NCI-H187 treated with DMSO at 0.1 percent for 48 hours (cell line): ENCODE measurements at places on chromosomes 2 and 18.

GRCh38 chr2:219290381-219291171 lies 11.4 kb downstream of the DNAJB2 start:
- no peak for DNase-seq

DNA sequence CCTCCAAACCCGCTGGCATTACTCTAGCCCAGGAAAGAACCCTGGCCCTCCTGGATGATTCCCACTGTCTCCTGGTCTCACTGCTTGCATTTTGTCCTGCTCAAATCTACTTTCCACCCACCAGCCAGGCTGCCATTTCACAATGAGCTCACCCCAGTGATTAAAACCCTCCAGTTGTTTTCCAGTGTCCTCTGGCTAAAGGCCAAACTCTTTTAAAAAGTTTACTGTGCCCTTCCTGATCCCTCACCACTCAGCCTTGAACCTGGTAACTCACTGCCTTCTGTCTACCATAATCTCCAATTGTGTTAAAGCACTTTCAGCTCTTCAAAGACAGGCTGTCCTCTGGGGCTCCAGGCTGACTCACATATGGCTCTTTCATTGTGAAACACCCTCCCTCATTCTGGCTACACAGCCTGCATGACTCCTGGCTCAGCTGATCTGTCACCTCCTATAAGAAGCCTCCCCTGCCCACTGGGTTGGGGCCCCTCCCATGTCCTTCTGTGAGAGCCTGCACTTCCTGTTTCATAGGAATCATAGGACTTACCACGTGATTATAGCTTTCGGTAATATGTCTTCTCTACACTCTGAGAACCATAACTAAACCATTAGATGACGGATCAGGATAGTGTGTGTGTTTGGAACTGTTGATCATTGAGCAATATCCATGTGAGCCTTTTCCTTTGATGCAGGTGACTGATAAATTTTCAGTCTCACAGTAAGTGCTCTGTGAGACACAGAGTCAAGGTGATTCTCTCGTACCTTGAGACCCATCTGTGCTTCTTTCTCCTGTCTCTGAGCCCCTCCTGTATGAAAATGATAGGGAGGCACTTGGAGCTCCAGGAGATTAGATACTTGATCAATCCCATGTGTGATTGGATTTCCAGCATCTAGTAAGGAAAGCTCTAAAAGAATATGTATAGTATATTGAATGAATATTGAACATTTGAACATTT lies 590.8 kb upstream of the ID2 start:
- no peak for DNase-seq

DNA sequence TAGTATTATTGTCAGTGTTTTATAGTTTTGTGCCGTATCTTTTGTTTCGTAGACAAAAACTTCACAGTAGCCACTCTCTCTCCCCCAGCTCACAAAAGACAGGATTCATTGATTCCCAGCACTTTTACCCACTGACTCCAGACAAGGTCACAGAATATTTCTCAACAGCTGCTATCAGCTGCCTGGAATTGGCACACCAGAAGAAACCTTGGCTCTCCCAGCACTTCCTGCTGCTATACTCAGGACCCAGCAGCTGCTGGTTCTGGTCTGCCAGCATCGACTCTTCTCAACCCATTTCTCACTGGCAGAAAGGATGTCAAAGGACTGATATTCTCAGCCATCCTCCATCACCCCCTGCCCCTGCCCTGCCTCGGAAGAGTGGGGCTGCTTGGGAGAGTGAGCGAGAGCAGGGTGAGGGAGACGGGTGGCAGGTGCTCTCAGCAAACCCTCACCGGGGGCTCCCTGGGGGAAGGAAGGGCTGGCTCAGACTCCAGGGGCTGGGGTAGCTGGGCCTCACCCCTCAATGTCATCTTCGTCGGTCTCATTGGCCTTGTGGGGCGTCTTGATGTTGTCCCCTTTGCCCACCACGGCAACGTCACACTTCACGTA lies 6.1 kb upstream of the OTOF start:
- no peak for DNase-seq

- no peak for DNase-seq
Measured at GRCh38 chr2:109065391-109065734, 63.6 kb upstream of the SH3RF3 start.

DNA sequence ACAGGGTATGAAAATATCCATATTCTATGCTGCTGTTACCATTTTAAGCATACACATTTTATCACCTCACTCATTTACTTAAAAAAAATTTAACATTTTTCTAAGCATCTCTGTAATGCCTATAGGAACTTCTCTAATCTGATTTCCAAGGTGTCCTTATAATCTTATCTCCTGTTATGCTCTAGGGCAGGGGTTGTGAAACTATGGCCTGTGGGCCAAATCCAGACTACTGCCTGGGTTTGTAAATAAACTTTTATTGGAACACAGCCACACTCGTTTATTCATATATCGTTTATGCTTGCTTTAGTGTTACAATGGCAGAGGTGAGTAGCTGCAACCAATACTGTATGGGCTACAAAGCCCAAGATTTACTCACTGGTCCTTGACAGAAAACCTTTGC lies 151.6 kb downstream of the RAPGEF4 start:
- DNase-seq: no peak

DNA sequence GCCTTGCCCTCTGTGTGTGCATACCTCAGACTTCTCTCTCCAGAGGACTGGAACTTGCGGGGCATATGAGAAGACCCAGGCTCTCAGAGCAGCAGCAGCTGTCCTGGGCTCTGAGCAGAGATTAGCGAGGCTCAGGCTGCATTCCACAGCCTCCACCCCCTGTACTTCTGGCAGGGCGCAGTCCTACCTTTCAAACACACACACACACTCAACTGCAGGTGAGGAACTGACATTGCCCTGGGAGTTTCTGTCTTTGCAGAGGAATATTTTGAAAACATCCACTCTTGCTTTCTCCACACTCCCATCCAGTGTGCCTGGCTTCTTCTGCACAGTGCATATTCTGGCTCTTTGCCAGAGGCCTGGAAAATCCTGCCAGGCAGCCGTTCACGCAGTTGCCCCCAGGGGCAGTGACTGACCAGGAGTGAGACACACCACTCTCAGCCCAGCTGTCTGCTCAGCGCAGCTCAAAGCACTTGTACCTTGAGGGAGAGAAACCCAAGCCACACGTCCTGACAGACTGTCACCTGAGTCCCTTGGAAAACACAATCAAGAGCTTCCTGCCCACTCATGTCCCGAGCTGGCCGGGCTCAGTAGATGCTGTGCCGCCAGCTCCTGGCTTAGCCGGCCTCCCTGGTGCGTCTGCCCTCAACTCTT lies 460.8 kb downstream of the RNF144A start:
- peak; percentile 79 for DNase-seq

GRCh38 chr18:31407649-31408048 lies 31.1 kb downstream of the DSG4 start:
- DNase-seq: no peak

GRCh38 chr18:8254654-8255053 lies 354.6 kb upstream of the RAB12 start:
- DNase-seq: no peak

- DNase-seq: no peak
Measured at GRCh38 chr18:55100817-55101457, 141.7 kb upstream of the CCDC68 start.

DNA sequence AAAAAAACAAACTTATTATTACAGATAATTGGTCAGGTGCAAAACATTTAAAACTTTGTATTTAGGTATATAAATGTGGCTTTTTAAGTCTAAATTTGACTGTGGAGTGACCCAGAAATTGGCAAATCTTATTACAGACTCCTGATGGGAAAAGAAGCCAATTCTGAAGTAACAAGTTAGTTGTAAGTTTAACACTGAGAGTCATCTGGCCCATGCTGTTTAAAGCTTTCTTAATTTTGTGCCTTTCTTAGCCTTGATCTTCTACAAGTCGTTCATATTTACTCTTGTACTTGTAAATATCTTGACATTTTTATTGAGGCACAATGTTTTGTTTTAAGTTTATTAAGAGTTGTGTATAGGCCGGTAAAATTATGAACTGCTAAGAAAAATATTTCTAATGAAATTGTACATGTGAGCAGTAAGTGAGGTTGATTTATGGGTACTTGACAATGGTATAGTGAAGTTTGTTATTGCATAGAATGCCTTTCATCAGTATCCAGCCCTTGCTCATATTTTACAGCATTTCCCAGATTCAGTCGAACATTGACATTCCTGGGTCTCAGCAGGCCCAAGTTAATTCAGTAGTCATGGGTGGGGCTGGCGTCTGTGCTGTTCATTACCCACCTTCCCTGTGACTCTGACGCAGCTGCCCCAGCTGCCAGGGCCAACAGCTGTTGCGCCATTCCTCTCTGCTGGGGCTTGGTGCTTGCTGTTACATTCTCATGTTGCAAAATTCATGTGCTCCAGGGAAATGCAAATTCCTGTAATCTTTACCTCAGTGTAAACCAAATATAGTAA lies 121.4 kb downstream of the ZNF236 start:
- no peak for DNase-seq
